ENCODE measurements at places on chromosomes 2 and 18.
A peak's percentile ranks its signal among the peaks of the same experiment; 100 is the strongest.

- DNase-seq: no peak
Measured at GRCh38 chr18:61076986-61077385, 256.2 kb upstream of the CDH20 start.

GRCh38 chr2:59932341-59932740, 621.1 kb downstream of the BCL11A start:
- no peak for DNase-seq

DNA sequence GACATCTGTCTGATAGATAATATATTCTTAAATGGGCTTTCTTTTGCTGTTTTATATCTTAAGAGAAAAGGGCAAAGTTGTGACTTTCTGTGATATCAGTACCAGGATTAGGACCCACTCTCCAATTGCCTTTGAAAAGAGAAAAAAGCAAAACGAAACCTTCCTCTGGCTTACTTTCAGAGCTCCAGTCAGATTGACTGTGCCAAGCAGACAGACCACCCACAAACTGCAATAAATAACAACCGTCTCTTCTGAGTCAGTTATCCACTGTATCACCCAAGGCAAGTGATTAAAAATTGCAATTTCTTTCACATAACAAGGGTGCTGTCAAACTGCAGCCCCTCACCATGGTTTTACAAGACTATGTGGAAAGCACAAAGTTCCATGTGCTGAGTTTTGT, 230.5 kb upstream of the SETBP1 start:
- DNase-seq: no peak

DNA sequence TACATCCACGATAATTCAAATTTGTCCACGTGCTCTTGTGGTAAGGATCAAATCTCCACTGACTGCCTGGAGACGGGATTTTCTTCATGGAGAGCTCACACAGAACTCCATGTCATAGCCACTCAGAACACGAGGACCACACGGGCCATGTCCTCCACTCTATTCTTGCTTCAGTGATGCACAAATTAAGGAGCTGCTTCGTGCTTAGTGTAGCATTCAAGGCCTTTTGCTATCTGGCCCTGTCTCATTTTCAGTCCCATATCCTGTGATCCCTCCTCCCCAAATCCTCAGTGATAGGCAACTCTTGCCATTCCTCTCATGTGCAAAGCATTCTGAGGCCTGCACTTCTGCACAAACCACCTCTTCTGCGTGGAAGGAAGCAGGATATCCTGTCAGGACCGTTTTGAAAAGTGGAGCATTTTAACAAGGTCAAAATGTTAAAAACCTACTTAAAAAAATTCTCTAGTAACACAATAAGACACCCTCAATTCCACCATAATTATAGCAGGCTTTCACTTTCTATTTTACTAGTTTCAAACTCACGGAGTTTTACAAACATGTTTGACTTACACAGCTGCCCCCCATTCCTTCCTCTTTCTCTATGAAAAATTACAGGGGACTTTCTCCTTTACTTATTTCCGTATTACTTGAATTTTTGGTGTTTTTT, 35.2 kb downstream of the ST3GAL5 start:
- DNase-seq: no peak

- DNase-seq: no peak
Measured at GRCh38 chr2:159185401-159186130, 100.9 kb downstream of the WDSUB1 start.

DNA sequence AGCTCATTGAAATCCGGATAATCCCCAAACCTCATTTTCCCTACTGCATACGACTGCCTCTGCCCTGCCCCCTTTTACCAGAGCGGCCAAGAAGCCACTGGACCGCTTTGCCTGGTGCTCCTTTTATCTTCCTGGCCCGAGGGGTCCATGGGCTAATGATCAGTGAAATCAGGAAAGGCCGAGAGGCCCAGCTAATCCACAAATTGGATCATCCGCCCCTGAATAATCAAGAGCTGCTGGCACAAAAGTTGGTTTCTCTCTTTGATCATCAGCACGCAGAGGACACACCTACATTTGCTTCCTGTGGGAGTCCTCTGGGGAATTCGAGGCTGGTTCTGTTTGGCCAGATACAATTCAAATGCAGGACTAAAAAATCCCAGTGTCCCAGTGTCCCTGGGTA, 144.5 kb downstream of the INSIG2 start:
- DNase-seq: no peak

GRCh38 chr2:173394091-173394974, 39.7 kb downstream of the CDCA7 start:
- DNase-seq: no peak

- no peak for DNase-seq
Measured at GRCh38 chr2:127599211-127599610, 46.7 kb upstream of the GPR17 start.

DNA sequence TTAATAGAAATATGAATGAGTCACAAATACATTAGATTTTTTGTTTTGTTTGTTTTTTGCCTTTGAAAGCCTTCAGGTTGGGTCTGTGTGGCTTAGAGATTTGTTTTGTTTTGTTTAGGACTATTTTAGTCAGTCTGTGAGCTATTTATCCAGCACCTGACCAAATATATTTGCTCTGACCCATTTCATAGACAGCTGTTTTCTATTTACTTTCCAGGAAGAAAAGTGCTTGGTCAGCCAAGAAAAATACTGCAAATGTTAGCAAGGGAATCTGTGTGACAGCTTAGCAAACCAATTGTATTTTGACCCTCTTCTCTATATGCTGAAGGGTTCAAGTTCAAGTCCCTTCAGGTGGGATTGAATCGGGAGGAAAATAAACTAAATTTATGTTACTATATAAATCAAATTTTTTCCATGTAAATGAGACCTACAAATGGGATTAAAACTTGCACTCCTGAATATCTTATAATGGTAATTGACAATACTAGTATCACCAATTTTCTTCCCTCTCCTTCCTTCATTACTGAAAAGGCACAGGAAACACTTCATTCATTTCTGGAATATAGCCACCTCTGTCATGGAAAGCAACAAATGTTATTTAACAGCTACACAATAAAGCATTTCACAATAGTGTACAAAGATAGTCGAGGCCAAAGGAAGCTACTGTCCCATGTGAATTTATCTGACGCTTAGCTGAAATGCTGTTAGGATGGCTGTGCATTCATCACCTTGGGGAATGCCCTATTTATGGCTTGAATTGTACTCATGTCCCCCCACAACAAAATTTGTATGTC, 23.1 kb upstream of the KLF7 start:
- no peak for DNase-seq

- DNase-seq: no peak
Measured at GRCh38 chr2:45131587-45131986, 122.3 kb upstream of the SIX2 start.

DNA sequence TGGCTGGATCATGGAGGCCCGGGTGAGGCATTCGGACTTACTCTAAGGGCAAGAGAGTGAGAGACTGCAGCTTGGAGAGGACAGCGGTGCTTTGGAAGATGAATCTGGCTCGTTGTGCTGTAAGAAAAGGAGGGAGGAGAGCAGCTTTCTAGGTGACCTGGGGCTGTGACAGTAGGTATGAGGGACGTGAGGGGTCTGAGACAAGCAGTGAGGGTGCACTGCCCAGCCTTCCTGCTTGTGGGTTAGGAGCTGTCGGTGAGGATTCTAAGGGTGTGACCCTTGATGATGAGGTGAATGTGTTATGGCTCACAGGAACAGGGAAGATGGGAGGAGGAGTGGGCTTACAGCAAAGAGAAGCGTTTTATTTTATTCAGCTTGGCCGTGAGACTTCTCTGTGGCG, 27.1 kb upstream of the RHOB start:
- no peak for DNase-seq

DNA sequence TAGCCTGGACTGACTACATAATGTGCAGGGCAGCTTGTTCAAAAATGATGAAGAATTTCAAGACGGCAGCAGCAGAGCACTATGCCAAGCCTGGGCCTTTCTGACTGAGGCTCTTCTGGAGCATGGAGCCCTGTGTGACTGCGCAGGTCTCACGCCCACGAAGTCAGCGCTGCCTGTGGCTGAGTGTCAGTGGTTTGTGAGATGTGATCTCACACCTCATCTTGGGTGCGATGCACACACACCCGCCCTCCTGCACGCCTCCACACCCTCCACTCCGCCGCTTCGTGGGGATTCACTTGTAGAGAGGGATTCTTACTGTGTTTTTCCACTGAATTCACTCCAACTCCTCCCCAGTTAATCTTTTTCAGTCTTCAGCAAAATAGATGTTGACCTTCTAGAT, 103.9 kb downstream of the VIT start:
- peak; percentile 34 for DNase-seq

DNA sequence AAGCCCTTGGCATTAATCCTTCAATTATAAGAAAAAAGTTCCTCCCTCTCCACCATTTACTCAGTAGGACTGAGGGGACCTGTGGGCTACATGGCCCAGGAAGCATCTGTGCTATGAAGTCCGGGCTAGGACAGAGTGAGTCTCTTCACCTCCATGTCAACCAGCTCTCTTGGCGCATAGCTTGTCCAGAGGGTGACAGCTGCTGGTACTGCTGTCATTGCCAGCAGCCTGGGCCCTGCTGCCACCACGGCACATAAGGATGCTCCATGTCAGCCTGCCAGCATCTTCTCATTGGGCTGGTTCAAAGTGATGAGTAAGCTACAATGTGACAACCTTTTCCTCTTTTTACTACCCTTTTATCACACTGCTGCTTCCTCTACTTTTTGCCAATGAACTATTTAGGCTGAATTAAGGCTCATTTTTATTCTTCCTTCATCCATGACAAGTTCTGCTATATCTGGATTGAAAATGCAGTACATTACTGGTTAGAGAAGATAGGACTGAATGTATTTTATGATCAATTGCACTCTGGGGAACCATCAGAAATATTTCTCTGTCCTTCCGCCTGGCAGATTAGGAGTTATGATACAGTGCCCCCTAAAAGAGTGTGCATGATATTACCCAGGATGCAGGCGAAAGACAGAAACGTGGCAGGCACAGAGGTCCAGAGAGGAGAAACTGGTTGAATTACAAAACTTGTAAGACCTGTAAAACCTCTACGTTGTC, 258.9 kb upstream of the TNP1 start:
- no peak for DNase-seq

GRCh38 chr2:170264522-170264860, 86.5 kb downstream of the MYO3B start:
- DNase-seq: no peak

GRCh38 chr2:185291035-185291647, 447.5 kb upstream of the FSIP2 start:
- DNase-seq: peak; percentile 11

- no peak for DNase-seq
Measured at GRCh38 chr2:23651187-23652080, 266.5 kb downstream of the KLHL29 start.

DNA sequence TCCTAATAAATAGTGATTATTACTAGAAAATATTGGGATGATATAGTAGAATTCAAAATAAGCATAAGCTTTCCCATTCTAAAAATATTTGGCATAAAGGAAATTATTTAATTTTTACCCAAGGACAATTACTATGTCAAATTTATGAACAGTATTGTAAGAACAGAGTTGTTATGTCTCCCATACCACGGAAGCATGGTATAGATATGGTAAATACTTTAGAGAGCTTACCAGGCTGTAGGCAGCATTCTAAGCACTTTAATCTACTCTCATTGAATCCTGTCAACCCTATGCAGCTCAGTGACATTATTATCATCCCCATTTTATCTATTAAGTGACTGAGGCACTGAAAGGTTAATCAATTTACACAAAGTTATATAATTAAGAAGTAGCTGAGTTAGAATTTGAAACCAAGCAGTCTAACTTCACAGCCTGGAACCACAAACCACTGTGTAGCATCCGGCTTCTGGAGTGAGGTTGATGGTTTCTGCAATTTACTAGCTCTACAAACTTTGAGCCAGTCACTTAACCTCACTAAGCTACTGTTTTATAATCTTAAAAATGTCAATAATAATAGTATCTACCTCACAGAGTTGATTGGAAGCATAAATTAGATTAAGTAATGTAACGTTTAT, 323.7 kb downstream of the ARHGAP15 start:
- DNase-seq: peak; percentile 16

DNA sequence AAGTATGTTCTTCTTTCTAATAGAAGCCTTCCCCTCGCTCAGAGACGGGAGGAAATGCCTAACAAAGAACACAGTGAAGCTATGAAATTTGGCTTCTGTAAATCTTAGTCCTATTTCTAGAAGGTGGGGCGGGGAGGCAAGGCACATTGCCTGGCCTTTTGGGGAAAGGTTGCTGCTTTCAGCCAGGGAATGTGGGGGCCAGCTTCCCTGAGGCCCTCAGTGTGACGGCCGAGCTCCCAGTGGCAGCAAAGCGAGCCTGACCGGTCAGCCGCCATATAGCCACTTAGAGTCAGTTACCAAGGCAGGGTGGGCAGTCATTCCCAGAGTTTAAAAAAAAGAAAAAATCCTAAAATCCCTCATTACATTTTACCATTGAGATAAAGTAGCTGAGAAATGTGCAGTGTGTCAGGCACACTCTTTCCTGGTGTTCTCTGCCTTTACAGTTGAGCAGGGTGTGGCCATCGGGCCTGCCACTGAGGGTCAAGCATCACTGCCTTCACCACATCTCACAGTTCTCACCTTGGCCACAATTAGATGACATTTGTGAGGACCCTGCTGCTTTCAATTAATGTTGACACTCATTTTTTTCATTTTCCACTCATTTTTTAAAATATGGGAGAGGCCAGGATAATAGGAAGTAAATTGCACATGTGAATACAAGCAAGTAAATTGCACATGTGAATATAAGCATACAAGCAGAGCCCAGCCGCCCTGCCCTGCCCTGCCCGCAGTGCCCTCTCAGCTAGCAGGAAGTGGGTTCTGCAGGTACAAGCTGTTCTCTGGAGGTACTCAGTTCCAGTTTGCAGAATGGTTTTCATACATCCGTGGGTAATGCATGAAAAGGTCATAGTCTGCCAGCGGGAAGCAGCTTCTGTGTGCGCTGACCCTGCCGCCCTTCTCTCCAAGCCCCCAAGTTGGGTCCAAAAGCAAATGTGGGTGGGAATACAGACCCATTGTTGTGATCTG, 76.9 kb downstream of the WDSUB1 start:
- peak; percentile 25 for DNase-seq

GRCh38 chr2:171266102-171266501, 105.4 kb upstream of the TLK1 start:
- DNase-seq: no peak

- no peak for DNase-seq
Measured at GRCh38 chr2:74702001-74702715, 48.1 kb downstream of the SEMA4F start.

DNA sequence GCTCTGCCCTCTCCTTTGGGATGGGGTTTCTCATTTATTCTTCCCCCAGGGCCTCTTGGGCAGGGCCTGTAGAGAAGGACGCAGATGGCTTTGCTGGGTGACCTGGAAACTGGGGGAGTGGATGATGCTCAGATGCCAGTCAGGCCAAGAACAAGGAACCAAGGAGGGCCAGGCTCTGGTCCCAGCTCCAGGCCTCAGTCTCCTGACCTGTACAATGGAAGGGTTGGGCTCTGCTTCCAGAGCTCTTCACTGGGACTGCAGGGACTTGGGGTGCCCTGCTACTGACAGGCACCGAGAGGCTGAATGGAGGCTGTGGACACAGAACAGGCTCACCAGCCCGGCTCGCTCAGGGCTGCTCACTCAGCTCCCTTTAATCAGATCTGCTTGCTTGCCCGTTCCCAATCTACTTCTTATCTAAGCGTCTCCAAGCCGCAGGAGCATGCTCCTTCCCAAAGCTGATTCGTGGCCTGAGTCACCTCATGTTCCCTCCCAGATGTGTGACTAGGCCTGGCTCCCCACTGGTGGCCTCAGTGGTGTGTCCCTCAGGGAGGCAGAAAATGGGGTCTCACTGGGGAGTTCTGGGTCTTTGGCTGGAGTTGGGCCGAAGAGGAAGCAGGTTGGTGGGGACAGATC, 82.6 kb upstream of the ODC1 start:
- DNase-seq: no peak
